ENCODE measurements at places on chromosomes 12 and 14. TPM values are rescaled to one million over a fixed set of nuclear protein-coding genes. Genes with fewer than 3 reads are reported as not detected.

BICD1 gene
- 21.2 TPM for total RNA-seq

CLEC7A gene
- total RNA-seq = 75.7 TPM

PPP1R36 gene
- 2.1 TPM for total RNA-seq

DNA sequence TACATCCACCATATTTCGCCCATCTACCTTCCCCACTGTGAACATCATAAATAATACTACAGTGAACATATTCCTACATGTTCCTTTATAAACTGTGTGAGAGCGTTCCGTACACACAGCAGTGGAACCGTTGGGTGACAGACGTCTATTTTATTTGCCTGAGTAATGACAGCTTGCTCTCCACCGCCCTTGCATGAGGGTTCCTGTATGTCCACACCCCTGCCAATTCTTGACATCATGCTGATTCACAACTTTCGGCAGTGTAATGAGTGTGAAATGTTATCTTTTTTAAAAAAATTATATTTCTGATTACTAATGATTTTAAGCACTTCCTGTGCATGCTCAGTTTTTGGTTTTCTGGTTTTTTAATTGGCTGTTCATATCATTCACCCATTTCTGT, 4.3 kb upstream of the RAD52 start:
- DNase-seq = no peak

GRCh38 chr12:120225852-120226640, 25.1 kb upstream of the RPLP0 start:
- peak; percentile 77 for DNase-seq
